ENCODE measurements at places on chromosomes 2 and 18.

- DNase-seq = no peak
Observed at GRCh38 chr2:108934583-108935245, 54.3 kb downstream of the EDAR start.

DNA sequence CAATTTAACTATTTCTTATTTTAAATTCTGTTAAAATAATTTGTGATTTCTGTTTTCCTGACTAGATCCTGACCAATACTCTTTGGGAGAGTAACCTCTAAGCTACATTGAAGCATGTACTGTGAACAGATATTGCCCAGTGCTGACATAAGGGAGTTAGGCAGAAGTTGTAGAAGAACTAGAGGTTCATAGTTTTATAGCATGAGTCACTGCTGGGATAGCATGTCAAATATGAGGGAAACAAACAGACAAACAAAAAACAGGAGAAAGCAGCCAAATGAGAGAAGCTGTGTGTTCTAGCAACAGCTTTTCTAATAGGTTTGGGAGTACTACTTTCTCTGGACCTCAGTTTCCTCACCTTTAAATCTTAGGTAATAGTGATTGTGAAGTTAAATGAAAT is 72.4 kb downstream of the CERS6 start:
- DNase-seq = no peak

DNA sequence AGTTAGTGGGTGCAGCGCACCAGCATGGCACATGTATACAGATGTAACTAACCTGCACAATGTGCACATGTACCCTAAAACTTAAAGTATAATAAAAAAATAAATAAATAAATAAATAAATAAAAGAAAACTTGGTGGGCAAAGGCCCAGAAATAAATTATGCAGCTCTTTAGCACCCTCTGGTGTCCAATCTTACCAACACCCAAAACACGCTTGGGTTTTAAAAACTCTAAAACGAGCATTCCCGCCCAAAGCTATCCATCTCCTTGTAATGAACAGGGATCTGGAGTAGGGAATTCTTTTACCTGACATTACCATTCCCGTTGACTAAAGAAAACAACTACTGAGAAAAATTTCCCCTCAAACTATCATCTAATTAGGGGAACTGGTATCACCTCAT is 2005.9 kb upstream of the CELF4 start:
- no peak for DNase-seq

DNA sequence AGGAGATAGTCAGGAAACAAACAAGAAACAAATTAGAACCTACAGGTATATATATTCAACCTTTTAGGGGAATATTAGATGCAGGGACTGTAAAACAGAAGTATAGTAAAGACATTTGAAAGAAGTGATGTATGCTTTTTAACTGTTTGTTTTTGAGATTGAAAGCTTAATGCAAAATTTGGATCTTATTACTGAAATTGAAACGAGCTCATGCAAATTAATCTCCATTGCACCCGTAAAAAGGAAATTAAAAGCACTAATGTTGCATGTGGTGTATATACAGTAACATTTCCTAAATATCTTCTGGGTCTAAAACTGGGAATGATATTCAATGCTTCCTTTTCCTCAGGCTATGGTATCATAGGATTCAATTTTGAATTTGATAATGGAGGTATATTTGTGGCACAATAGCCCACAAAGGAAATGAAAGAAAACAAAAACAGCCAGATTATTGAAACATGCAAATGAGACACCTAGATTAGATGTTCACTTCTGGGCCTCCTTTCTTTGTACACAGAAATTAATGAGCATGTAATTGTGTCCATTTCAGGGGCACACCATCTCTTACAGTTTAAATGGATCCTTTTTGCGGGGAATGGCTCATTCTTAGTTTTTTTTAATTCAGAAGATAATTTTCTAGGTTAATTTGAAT is 1.6 kb upstream of the ELOA2 start:
- DNase-seq = no peak

DNA sequence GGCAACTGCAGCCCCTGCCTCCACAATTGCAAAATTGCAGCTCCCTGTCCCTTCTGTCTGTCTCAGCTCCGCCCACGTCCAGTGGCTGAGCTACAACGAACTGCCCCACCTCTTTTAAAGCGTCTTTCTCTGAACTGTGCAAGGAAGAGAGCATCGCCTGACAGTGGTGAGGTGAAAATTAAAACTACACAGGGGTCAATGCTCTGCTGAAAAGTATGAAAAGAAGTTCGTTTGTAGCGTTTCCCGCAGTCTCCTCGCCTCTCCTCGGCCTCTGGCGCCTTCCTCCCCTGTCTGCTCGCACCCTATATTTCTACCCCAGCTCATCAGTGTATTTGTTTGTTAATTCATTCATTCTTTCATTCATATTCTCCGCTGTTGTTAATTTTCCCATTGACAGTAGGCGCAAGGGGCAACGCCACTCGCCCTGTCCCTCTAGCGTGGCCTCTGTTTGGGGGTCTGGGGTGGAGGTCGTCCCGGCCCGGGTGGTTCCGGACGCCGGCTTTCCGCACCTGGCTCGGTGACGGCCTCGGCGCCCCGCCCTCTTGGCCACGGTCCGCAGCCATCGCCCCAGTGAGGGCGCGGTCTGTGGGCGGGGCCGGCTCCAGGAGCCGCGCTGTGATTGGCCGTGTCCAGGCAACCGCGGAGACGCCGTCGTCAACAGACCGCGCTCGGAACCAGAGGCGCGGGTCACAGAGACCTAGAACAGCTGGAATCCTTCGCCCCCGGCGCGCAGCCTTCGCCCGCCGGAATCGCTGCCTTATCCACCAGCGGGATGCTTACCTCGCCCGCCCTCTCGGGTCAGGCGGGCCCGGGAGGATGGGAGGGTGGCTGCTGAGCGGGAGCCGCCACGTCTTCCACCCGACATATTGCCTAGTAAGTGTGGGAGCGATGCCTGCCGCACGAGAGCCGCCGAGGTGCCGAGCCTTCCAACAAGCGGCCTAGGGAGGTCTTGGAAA is at the start of gene VWA3B:
Gene VWA3B, plus strand, starts transcription at position 677 of the 956 bp plus-strand sequence. CDS start 5,926 bp downstream, outside the sequence.
- DNase-seq = peak; percentile 96

- peak; percentile 18 for DNase-seq
Observed at GRCh38 chr2:239151201-239152131, 249.4 kb downstream of the HDAC4 start.

DNA sequence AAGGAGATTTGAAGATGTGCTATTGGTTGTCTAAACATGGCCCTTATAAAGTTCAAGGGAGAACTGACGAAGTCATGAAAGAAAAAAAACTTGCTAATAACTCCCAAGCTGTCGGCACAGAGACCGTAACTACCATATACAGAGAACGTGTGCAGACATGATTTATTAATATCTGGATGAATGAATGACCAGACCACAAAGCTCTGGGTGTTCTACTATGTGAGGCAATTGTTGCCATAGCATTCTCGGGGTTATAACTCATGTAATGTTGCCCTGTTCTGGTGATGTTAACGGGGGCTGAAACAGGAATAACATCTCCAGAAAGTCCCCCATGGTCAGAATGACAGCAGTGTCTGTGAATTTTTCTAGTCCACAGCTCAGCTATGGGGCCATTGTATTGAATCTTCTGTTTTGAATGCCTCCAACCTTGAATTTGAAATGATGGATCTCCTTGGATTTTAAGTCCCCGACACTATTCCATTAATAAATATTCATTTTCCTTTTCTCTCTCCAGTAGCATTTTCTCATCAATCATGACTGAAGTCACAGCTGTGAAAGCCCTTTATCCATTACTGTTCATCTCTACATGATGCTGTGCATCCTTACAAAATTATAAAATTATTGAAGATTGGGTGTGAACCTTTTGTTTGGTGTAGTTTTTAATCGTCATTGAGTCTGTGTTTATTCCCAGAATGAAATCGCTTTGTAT is 483.4 kb upstream of the KLHL29 start:
- no peak for DNase-seq

DNA sequence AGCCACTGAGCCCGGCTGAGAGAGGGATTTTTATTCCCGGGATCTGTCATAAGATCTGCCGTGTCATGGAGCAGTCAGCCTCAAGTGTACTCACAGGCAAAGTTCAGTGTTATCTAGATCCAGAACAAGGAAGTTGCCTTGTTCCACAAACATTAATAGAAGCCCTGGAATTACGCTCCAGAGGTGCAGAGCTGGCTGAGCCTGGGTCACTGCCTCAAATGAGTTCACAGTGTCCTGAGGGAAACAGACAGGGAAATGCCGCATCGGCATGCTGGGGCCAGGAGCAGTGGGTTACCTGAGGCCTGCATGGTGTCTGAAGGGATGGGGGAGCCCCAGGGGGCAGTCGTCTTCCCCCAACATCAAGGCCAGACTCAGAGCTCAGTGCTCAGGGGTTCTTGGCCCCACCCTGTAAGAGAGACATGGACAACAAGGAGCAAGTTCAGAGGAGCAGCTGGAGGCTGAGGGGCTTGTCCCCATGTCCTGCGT is 42.7 kb upstream of the ODC1 start:
- DNase-seq = no peak

DNA sequence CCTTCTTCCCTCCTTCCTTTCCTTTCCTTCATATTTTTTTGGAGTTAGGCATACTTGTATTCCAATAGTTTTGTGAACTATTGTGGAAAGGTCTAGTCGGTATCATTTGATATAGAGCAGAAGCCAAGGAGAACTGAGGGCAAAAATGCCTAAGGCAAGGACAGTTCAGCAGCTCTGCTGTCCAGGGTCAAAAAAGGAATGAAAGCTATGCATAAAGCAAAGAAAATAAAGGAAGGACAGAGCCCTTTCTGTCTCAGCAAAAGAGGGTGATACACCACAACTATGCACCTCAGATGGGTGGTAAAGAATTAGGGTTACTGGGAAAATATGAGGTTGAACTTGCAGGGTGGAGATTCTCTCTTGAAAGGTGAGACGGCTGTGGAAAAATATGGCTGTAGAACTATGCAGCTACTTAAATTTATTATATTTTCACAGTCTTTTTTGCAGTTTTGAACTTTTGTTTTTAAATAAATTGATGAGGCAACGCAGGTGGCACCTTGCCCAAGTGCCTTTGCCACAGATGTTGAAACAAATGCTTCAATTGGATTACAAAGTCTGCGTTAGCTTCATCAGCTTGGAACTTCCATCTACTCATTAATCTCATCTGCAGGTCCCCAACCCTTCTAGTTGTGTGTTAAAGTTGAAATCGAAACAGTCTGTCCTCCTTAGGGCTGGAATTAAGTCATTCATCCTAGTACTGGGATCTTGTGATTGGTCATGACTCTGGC is 20.8 kb downstream of the LHCGR start:
- no peak for DNase-seq

DNA sequence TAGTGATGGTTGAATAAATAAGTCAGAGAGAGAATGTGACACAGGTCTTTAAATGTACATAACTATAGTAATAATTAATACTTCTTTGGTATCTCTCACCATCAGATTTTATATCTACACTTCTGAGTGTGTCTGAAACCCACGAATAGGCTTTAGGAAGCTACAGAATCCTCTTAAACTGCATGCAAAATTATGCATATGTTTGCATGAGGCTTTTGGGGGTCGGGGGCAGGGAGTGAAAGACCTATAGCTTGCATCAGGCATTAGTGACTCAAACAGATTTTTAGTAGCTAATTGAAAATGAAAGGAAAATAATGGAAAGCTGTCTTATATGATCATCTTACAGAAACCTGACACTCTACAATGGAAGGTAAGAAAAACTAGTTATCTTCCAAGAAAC is 14.9 kb downstream of the LRPPRC start:
- DNase-seq = no peak

GRCh38 chr2:202628646-202629198 is 6.0 kb upstream of the FAM117B start:
- DNase-seq = no peak

- no peak for DNase-seq
Observed at GRCh38 chr2:96374211-96374951, 38.8 kb downstream of the NCAPH start.

DNA sequence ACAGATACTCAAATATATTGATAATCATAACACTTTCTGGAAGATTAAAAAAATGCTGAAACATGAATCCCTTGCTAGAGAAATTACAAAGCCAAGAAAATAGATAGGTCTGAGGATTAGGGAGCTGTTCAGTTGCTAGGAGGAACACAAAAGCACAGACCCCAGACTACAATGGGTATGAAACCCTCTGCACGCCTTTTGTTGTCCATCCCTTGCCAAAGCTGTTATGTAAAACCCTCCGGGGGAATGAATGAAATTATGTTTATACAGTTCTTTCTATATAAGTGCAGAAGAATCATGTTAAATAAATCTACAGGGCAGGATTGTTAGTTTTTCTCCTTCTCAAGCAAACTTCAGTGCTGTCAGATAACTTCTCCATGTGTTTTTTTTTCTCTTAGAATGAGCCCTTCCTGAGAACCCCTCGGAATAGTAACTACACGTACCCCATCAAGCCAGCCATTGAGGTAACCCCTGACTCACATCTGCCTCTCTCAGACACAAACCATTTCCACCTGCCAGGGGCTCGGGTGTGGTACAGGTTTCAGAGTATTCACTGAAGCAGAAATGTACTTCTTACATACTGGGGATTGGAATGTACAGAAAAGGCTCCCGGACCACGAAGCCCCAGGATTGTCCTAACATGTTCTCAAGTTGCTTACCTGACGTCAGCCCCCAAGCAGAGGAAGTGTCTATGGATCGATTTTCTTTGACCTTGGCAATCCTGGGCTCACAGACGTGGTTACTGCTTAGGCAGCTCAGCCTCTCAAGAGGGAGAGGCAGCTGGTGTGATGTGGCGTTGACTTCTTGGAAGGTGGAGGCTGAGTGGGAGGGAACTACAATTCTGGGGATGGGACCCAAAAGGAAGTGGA is 118.0 kb downstream of the PLB1 start:
- no peak for DNase-seq

- DNase-seq = peak; percentile 17
Observed at GRCh38 chr2:127115471-127116199, 8.7 kb upstream of the BIN1 start.

GRCh38 chr18:3713166-3713565 is 263.2 kb downstream of the TGIF1 start:
- DNase-seq = no peak

DNA sequence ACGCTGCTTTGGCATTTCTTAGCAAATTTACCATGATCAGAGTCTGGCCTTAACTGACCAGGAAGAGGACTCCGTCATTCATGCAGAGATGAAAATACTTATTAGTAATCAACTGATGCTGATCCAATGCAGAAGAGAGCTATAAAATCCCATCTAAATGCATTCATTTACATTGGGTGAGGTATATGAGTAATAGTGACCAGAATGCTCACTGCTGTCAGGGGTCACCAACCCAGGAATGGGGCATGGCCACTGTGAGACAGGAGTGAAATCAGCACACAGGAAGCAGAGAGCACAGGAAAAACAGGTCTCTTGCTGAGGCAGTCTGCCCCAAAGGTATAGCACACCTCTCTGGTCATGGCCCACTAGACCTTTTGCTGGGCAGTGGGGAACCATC is 68.1 kb upstream of the TMEM247 start:
- no peak for DNase-seq

DNA sequence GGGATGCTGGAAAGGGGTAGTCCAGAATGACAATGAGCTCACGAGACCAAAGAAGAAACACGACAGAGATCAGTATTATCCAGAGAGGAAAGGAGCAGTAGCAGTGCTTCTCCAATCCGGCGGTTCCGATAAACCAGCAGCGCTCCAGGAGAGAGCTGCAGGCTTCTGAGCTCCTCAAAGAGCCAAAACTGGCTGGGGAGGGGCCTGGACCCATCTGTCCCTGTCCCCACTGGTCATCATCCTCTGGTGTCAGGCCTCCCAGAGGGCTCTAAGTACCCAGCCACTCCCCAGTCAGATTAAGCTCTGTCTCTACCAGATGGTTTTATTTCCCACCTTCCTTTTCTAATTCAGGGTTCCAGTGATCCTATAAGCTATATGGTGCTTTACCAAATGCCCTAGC is 23.2 kb downstream of the DNAJC27 start:
- DNase-seq = no peak
